ENCODE measurements at places on chromosomes 6 and 20.

GRCh38 chr6:16061818-16062217 is 67.1 kb upstream of the MYLIP start:
- no peak for DNase-seq

- no peak for DNase-seq
Observed at GRCh38 chr6:134674562-134674961, 275.3 kb downstream of the ALDH8A1 start.

DNA sequence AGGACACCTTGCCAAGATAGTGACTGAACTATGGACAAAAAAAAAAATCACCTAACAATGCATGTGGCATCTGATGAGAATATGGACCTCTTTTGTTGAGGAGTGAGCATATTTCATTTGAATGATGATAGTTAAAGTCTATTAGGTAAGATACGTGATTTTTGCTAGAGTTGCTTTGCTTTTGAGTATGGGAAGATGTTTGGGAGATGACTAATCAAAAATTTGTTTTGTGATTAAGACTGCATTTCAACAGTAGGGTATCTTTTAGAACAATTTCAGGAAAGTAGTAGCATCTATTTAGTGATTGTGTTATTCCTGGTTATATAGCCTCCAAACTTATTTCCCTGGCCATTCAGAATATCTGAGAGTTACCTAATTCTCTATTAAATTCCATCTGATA is 878.6 kb upstream of the CITED2 start:
- DNase-seq: no peak

DNA sequence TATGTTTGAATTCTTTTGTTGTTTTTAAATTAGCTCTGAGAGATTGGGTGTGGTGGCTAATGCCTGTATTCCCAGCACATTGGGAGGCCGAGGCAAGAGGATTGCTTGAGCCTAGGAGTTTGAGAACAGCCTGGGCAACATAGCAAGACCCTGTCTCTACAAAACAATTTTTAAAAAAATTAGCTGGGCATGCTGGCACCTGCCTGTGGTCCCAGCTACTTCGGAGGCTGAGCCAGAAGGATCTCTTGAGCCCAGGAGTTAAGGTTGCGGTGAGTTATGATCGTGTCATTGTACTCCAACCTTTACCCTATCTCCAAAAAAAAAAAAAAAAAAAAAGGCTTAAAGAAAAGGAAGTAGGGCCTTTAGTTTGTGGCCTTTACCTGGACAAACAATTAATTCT is 22.9 kb downstream of the DHX35 start:
- DNase-seq: no peak

All from T-helper 9 cell (primary cell).